Stimulated activated CD4-positive, alpha-beta T cell treated with anti-CD3 and anti-CD28 coated beads, Interleukin-4, amount 100 ng/mL, for 1 hour (primary cell): ENCODE measurements at places on chromosomes 5 and 9.
A peak's percentile ranks its signal among the peaks of the same experiment; 100 is the strongest.

GRCh38 chr9:112793213-112793810 is 42.8 kb downstream of the SNX30 start:
- peak; percentile 82 for DNase-seq

DNA sequence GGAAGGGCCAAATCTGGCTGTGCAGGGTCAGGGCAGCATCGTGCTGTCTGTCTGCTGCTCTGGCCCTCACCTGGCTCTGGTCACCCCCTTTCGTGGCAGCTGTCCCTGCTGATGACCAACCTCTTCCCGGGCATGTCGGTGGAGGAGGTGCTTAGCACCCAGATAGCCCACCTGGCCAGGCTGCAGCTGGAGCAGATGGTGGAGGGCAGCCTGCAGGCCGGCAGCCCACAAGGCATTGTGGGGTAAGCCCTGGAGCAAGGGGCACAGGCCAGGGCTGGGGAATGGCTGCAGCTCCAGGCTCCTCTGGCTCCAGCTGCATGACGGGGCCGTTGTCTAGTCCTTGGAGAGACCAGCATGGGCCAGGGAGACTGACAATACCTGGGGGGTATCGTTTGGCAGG is 8.2 kb downstream of the TOR2A start:
- DNase-seq: no peak

- peak; percentile 3 for DNase-seq
Observed at GRCh38 chr9:86202338-86202882, 57.0 kb downstream of the C9orf153 start.

DNA sequence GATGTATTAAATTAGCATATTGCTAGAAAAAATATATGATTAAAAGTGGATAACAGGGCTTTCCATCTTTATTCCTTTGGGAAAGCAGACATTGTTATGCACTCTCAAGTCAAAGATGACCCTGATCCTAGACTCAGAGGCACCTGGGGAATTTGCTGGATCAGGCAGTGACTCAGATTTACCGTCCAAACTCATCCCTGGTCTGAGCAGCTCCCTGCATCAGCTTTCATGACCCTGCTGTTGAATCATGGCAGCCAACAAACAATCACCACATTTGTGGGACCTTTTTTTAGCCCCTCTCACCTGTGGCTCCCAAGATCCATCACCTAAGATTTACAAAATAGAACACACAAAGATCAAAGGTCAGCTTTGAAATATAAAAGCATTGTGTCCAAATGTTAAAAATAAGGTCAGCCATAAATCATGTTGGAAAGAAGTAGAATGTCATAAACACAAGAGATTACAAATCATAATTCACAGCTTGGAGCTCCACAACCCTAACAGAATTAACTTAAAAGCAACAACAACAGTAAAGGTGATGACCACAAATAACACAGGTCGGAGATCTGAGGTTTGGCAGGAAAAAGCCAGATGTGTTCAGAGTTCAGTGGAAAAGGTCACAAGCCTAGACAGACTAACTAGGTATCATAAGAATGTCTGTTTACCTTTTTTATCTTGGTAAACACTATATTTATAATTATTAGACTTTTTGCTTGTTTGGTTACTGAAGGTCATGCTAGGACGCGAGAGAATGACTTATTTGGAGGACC is 55.5 kb downstream of the ZFAND5 start:
- no peak for DNase-seq

GRCh38 chr9:99057665-99058625 is 47.0 kb upstream of the TGFBR1 start:
- peak; percentile 46 for DNase-seq

GRCh38 chr5:147751156-147751830 is 31.2 kb downstream of the JAKMIP2 start:
- no peak for DNase-seq

DNA sequence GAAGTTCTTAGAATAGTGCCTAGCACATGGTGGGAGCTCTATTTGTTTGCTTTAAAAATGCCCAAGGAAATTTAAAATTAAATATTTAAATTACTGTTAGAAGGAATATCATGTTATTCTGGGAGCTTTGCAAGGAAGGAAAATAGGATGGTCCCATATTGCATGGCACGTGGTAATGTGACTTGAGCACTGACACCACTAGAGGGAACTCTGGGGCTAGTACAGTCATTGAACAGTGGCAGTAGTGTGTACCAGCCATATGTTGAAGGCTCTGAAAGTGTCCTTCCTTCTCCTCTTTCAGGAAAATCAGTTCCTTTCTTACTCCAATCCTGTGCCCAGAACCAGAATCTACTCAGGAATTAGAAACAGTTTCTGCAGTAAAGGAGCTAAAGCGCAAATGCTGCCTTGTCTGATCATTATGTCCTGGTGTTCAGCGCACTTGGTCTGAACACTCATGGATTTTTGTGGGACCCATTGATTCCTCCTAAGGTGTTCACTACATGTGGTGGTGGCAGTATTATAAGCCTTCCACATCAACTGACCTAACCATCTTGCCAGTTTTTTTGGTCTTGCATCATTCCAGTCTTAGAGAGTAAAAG is 54.1 kb downstream of the GDA start:
- DNase-seq: no peak

GRCh38 chr5:156124708-156125107 is 202.3 kb upstream of the SGCD start:
- DNase-seq: no peak

GRCh38 chr9:110969971-110970386 is 68.3 kb downstream of the LPAR1 start:
- DNase-seq: no peak

GRCh38 chr5:12883395-12883794 is 979.1 kb upstream of the CTNND2 start:
- DNase-seq: no peak

- DNase-seq: no peak
Observed at GRCh38 chr9:4927701-4928100, 57.4 kb upstream of the JAK2 start.

GRCh38 chr5:125140855-125141254 is 394.4 kb upstream of the ZNF608 start:
- DNase-seq: no peak

GRCh38 chr9:116944714-116945534 is 257.8 kb downstream of the TRIM32 start:
- DNase-seq: no peak

DNA sequence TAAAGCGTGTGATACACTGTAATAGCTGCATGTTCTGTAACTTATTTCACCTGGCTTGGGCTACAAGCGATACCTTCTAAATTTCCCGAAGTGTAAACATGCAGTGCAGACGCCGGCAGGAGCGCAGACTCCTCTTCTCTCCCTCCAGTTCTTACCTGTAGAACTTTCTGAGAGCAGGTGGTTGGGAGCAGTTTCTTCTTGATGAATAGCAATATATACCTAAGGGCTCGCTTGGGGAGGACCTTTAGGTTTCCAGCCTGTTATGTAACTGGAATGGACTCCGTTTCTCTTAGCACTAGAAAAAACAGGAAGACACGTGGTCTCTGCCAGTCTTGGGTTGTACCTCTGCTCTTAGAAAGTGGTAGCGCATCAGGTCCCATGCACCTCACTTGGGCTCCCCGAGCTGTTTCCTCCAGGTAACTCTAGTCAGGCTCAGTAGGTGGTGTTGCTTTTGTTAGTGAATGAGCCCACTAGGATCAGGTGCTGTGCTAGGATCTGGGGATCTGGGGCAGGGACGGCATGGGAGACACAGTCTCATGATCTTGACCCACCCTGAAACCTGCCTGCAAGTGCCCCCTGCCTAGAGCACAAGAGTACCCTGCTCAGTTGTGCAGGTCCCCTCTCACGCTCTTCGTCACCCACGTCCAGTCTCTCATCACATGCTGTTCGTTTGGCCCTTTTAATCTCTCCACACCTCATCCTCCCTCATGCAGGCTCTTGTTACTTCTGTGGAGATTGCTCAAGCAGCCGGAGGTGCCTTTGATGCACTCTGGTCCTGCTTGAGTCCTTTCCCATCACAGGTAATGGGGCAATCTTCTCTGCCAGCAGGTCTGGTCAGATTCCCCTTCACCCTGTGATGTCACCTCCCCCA is 2.8 kb downstream of the TENT4A start:
- no peak for DNase-seq

GRCh38 chr9:77488439-77489126 is 159.5 kb downstream of the GNA14 start:
- no peak for DNase-seq

DNA sequence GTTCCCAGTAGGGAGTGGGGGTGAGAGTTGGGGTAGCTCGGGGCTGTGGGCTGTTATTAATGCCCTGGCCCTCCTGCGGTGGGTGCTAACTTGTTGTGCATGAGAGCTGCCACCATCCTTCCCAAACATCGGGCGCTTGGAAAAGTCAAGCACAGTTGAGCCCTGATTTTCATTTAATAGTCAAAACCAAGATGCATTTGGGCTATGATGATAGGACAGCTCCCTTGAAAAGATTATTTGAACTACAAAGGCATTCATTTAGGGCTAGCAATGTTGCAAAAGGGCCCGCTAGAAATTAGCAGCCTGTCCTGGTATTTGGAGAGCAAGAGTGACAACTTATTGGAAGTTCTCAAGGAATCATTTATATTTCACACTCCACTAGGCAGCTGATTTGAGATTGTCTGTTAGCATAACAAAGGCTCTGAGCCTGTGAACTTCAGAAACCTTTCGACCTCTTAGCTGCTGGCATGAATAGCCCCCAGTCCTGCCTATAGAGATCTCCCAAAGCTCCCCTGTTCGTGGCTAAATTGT is 128.2 kb upstream of the TMEM161B start:
- DNase-seq: no peak

DNA sequence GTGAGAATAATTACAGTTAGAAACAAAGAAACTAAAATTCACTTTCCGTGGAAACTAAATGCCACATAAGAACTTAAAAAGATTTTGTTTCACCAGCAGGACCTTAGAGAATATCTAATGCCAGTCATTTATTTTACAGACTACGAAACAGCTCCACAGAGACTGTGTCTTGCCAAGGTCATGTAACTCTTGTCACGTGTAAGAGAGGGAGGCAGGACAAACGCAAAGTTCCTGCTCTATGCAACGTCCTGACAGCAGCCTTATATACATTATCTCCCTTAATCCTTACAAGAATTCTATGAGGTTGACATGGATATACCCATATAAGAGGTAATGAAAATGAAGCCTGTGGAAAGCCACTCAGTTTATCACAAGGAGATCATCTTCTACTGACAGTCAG is 39.4 kb downstream of the CTNNAL1 start:
- DNase-seq: no peak

DNA sequence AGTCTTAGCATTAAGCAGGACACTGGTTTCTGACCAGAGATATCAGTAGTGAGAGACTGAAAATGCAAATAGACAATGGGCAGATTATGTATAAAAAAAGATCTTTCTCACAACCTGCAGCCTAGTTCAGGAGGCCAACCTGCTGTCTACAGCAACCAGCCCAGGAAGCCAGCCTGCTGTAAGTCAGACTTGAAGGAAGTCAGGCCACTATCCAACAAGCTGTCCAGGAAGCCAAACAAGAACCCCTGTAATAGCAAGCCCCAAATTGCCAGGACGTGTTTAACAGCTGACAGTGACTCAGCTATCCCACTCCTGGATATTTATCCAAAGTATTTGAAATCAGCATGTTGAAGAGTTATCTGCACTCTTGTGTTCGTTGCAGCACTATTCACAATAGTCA is 121.8 kb upstream of the SPIN1 start:
- no peak for DNase-seq

DNA sequence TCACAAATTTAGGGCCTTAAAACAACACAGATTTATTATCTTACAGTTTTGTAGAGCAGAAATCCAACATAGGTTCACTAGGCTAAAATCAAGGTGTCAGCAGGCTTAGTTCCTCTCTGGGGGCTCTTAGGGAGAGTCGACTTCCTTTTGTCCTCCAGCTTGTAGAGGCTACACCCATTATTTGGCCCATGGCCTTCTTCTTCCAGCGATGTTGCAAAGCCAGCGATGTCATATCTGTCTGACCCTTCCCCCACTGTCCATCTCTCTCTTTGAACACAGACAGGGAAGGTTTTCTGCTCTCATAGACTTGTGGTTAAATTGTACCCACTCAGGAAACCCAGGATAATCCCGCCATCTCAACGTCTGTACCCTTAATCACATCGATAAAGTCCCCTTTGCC is 60.3 kb upstream of the SHB start:
- no peak for DNase-seq

- no peak for DNase-seq
Observed at GRCh38 chr5:93191035-93191817, 389.8 kb downstream of the NR2F1-AS1 start.

- no peak for DNase-seq
Observed at GRCh38 chr5:143023411-143024096, 253.4 kb downstream of the ARHGAP26 start.

GRCh38 chr9:14030375-14031059 is 283.4 kb downstream of the NFIB start:
- DNase-seq: no peak

DNA sequence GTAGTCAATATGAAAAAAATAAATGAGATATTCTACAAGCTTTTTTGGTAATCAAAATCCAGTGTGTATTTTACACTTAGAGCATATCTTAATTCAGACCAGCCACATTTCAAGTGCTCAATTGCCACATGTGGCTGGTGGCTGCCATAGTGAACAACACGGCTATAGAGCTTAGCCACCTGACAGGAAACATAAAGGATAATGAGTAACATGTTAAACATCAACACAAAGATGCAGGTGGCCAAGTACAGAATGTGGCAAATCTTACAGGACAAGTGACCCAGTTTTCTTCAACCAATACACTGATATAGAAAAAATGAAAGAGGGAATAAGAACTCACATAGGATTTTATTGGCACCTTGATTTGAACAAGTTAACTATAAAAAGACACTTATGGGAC is 61.4 kb downstream of the KIF24 start:
- DNase-seq: no peak

DNA sequence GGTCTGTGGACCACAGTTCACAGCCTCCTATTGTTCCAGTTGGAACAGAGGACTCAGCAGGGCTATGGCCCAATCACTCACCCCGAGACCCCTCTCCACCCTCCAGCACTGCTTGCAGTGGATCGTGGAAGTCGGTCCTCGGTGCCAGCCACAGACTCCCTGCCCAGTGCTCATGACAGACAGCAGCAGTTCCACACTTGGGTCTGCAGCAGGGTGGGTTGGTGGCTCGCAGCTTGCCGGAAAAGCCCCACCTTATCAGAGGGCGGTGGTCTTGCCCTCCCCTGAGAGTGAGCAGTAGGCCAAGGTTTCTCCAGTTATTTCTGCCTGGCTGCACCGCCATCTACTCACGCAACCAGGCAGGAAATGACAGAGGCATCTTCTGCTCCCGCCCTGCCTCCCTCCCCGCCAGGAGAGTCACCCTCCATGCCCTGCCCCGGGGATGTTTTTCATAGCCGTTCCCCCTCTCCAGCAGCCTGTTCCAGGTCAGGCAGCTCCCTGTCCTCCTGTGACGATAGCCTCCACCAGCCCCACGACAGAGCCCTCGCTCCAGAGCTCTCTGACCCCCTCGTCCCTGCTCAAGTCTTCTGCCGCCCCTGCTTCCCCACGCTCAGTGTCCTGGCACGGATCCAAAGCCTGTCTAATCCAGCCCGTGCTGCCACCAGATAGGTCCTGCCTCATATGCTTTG is 34.5 kb downstream of the UNC5A start:
- no peak for DNase-seq

- DNase-seq: no peak
Observed at GRCh38 chr9:88801214-88801796, 190.0 kb upstream of the S1PR3 start.

GRCh38 chr5:10793785-10794184 is 32.8 kb upstream of the DAP start:
- DNase-seq: no peak
